Activated CD8-positive, alpha-beta memory T cell treated with anti-CD3 and anti-CD28 coated beads, Interleukin-2, amount 10 ng/mL, durations not matched to agents 7 days and 5 days (primary cell): ENCODE measurements at places on chromosomes 6 and 20.
A peak's percentile ranks its signal among the peaks of the same experiment; 100 is the strongest.

DNA sequence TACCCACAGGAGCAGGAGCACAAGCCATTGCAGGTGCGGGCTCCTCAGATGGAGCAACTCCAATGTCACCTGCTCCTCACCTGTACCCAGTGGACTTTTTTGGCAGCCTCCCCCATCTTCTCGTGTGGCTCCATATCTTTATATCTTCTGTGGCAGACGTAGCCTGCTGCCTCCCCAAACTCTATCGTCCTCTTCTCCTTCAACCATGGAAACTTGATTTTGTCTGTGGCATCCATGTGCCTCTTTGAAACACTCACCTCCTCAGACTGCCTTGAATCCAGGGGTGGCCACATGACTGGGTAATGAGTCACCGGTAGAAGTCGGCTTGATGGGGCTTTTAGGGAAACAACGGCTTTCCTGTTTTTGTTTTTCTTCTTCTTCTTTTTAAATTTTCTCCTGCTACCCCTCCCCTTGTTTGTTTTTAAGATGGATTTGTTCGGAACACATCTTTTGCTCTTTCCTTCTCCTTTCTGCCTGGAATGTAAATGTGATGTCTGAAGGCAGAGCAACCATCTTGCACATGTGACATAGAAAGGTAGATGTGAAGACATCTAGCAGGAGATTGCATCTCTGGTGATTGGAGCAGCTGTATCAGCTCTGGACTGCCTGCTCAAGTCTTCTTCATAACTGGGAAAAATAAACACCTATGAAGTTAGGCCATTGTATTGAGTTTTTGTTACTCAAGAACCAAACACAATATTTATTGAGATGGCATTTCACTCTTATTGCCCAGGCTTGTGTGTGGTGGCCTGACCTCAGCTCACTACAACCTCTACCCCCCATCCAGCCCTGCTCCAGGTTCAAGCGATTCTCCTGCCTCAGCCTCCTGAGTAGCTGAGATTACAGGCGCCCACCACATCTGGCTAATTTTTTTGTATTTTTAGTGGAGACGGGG lies 69.9 kb upstream of the DDR1 start:
- DNase-seq = peak; percentile 70
- peaks cover 30% of the 10 kb centered on the region for H3K36me3 ChIP-seq
- no peaks in the 10 kb centered on the region for H3K27me3 ChIP-seq
- H3K27ac ChIP-seq = peak overlapping the region; percentile 90
- peaks cover 75% of the 10 kb centered on the region for H3K4me1 ChIP-seq

GRCh38 chr6:78670802-78671201 lies 196.5 kb upstream of the IRAK1BP1 start:
- no peaks in the 10 kb centered on the region for H3K4me1 ChIP-seq
- no peaks in the 10 kb centered on the region for H3K27me3 ChIP-seq
- H3K36me3 ChIP-seq = no peaks in the 10 kb centered on the region

GRCh38 chr6:21592953-21593352 lies 598 bp upstream of the SOX4 start:
- no peak for DNase-seq
- no peak overlapping the region for H3K4me3 ChIP-seq
- H3K27me3 ChIP-seq = peaks cover 51% of the 10 kb centered on the region
- no peak overlapping the region for H3K27ac ChIP-seq

DNA sequence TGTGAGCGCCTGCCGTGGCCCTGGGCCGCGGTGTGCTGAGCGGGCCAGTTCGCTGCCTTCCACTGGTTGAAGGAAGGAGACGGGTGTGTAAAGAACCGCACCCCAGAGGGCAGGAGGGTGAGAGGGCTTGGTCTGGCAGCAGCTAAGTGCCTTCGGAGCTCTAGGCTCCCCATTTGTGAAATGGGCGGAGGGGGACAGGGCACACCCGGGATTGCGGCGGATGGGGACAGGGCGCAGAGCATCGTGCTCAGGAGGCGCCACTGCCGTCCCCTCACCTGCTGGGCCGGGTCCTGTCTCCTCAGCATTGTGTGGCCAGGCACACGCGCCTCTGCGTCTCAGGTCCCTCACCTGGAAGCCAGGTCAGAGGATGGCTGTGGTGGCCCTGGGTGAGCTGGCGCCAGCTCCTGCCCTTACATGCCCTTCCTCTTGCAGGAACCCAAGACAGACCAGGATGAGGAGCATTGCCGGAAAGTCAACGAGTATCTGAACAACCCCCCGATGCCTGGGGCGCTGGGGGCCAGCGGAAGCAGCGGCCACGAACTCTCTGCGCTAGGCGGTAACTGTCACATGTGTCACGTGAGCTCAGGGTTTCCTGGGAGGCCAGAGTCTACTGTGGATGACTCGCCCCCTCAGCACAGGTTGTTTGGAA lies 3.1 kb downstream of the ADRM1 start:
- peak overlapping the region; percentile 49 for H3K27ac ChIP-seq
- H3K4me1 ChIP-seq = peaks cover 28% of the 10 kb centered on the region
- peak overlapping the region; percentile 89 for H3K4me3 ChIP-seq
- DNase-seq = no peak
- peaks cover 25% of the 10 kb centered on the region for H3K36me3 ChIP-seq

DNA sequence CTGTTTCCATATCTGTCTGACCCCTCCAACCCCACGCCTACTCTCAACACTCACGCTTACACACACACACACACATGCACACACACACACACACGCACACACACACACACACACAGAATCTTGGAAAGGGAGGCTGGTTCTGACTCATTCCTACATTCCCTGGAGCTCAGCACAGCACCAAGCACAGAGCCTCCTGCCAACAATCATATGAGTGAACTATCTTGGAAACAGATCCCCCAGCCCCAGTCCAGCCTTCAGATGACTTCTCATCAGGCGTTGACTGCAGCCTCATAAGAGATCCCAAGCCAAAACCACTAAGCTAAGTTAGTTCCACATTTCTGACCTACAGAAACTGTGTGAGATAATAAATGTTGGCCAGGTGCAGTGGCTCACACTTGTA lies 14.1 kb upstream of the HCK start:
- no peak for DNase-seq
- no peak overlapping the region for H3K27ac ChIP-seq
- no peaks in the 10 kb centered on the region for H3K36me3 ChIP-seq

- no peak overlapping the region for H3K4me3 ChIP-seq
- no peaks in the 10 kb centered on the region for H3K27me3 ChIP-seq
- no peaks in the 10 kb centered on the region for H3K36me3 ChIP-seq
Observed at GRCh38 chr6:34207695-34208443, 28.8 kb upstream of the HMGA1 start.

DNA sequence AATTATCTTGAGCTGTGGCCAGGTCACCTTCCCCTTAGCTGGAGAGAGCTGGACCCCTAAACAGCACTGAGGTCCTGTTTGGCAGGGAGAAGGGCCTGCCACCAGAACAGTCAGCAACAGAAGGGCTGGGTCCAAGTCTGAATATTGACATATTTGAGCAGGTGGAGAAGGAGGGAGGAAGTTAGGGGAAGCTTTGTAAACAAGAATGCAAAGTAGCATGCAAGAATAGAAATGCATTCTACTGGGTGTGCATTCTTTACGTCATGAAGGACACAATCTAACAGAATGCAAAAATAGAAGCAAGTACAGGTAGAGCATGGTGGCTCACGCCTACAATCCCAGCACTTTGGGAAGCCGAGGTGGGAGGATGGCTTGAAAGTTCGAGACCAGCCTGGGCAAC lies 100.5 kb downstream of the QRSL1 start:
- no peaks in the 10 kb centered on the region for H3K36me3 ChIP-seq
- no peak overlapping the region for H3K27ac ChIP-seq
- H3K4me3 ChIP-seq = no peak overlapping the region
- DNase-seq = no peak

- H3K36me3 ChIP-seq = peaks cover 71% of the 10 kb centered on the region
- H3K27ac ChIP-seq = peak overlapping the region; percentile 21
- H3K4me1 ChIP-seq = peaks cover 80% of the 10 kb centered on the region
- no peak overlapping the region for H3K4me3 ChIP-seq
Observed at GRCh38 chr20:51439160-51439689, 103.3 kb downstream of the NFATC2 start.

DNA sequence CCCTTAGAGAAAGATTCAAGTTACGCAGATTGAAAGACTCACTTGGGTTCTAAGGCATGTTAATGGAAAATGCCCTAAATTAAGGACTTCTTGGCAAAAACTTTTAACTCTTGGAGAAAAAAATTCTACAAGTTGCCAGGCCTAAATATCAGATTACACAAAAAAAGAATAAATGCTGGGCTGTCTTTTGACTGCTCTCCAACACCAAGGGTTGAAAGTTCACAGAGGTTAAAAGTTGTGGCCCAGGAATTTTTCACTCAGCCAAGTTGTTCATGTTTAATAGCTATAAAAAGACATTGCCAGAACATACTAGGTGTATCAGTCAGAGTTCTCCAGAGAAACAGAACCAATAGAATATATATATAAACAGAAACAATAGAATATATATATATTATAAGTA lies 268.4 kb upstream of the PRND start:
- no peak overlapping the region for H3K27ac ChIP-seq
- H3K27me3 ChIP-seq = peaks cover 3% of the 10 kb centered on the region
- no peaks in the 10 kb centered on the region for H3K36me3 ChIP-seq
- H3K4me3 ChIP-seq = no peak overlapping the region

DNA sequence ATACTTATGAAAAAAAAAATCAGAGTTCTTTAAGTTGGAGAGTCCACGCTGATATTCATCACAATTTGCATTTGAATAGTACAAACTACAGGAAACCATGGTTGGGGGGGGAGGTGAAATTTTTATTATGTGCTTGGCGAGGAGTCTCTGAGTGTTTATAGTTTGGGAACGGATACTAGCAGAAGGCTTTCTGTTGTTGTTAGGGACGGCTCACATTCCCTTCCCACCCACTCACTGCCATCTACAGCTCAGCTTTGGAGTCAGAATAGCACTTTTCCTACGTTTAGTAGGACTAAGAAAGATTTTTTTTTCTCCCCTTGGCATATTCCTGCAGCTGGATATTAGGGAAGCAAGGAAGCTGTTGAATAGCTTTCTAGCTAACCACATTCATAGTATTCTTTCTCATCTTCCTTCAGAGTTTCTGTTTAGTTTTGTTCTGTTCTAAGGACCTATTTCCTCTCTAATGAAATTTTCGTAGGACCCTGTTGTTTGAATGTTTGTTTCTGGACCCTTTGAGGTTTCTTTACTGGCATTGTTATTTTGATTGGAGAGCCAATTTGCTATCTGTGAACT lies 235.1 kb upstream of the ZNF217 start:
- DNase-seq = no peak
- peak overlapping the region; percentile 70 for H3K4me3 ChIP-seq
- H3K4me1 ChIP-seq = peaks cover 60% of the 10 kb centered on the region
- H3K27me3 ChIP-seq = no peaks in the 10 kb centered on the region
- H3K27ac ChIP-seq = peak overlapping the region; percentile 94

DNA sequence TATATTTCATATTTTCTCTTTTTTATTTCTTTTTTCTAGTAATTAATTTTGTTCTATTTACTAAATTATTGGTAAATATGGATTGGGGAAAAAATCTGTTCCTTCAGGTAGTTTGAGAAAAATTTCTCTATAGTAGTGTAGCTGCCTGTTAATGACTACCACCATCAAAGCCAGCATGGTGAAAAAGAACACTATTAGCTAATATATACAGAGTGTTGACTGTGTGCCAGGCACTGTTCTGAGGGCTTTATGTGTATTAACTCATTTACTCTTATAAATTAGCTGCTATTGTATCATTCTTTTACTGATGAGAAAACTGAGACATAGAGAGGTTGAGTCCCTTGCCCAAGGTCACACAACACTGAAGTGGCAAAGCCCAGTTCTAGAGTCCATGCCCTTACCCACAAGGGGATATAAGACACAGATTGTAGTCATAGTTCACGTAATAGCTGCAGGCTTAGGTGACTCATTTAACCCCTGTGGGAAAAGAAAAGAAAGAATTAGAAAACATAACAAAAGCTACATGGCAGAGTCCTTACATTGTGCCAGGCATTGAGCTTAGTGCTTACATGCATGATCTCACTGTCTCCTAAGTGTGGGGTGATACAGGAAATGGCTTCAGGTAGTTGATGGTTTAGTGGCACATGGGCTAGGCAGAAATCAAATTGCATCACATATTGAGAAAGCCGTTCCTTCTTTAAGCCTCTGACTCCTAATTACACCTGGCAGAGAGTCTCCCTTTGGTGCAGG lies 12.2 kb upstream of the AKIRIN2 start:
- peak; percentile 55 for DNase-seq
- no peak overlapping the region for H3K4me3 ChIP-seq
- H3K36me3 ChIP-seq = no peaks in the 10 kb centered on the region

- no peaks in the 10 kb centered on the region for H3K27me3 ChIP-seq
- peaks cover 35% of the 10 kb centered on the region for H3K4me1 ChIP-seq
- no peak overlapping the region for H3K27ac ChIP-seq
- no peak overlapping the region for H3K4me3 ChIP-seq
- no peaks in the 10 kb centered on the region for H3K36me3 ChIP-seq
Observed at GRCh38 chr6:5305968-5306626, 44.8 kb downstream of the FARS2 start.

GRCh38 chr6:14224359-14225103 lies 107.0 kb downstream of the CD83 start:
- DNase-seq = no peak
- no peaks in the 10 kb centered on the region for H3K4me1 ChIP-seq
- H3K27ac ChIP-seq = no peak overlapping the region
- H3K27me3 ChIP-seq = no peaks in the 10 kb centered on the region
- no peak overlapping the region for H3K4me3 ChIP-seq

DNA sequence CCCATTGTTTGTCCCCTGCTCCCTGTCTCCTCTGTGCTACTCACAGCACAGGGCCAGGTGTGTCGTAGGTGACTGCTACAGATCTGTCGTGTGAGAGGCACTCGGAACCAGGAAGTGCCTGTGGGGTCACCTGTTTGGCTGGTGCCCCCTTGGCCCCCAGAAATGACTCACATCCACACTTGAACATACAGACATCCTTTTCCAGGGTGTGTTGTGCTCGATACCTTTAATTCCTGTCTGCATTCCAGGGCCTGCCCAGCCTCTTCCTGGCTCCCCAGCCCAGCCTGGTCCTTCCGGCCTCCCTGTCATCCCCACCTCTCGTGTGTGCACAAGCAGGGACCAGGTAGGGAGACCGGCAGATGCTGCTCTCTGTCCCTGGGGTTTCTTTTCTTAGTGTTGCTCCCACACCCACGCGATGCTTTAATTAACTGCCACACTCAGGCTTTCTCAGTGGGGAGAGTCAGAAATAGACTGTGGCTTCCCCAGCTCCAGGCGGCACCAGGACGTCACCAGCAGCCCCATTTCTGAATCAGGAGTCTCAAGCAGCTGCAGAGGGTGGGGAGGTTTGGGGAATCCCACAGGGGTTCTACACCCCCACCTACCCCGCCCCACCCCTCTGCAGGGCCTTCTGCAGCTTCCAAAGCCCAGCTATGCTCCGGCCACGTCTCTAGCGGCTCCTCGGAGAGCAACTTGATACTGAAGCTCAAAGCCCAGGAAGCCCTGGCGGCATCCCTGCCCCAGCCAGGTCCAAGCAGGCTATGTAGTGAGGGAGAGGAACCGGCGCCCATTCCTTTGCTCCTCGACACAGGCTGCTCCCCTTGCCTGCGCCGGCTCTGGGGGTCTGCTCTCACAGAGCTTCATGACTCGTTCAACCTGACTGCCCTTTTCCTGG lies 102.2 kb downstream of the SYCP2 start:
- peaks cover 3% of the 10 kb centered on the region for H3K27me3 ChIP-seq
- no peak overlapping the region for H3K4me3 ChIP-seq
- H3K27ac ChIP-seq = no peak overlapping the region
- H3K4me1 ChIP-seq = no peaks in the 10 kb centered on the region
